Activated effector memory CD4-positive, alpha-beta T cell treated with Interleukin-2 at 50 U/mL for 16 hours (primary cell): ENCODE measurements at places on chromosomes 7 and 10.

DNA sequence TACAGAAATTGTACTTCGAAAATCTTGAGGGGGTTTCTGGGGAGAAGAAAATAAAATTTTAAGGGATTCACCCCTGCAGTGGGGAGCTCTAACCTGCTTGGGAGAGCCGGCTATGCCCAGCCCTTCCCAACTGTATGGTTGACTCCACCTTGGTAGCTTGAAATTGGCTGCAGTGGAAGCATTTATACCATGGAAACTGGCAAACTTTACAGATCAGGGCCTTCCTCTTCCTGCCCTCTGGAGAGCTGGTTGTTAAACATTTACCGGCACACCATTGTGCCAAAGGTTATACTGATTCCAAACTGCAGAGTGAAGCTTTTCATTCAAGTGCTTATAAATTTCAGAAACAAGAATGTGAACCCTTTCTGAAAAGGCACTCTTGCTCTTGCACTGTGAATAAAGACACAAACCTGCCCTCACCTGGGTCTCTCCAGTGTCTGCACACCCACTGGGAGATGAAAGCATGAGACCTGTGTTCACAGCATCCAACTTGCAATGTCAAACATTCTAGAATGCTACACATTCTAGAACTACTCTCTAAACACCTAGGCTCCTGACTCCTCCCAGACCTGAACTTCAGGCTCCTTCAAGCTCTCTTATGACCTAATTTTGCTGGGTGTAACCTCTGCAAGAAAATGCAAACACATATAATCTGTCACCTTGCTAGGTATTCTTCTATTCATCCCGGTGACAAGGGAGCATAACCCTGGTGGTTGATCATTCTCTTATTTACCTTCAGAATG is 44.7 kb downstream of the ABLIM1 start:
- no peak for DNase-seq

DNA sequence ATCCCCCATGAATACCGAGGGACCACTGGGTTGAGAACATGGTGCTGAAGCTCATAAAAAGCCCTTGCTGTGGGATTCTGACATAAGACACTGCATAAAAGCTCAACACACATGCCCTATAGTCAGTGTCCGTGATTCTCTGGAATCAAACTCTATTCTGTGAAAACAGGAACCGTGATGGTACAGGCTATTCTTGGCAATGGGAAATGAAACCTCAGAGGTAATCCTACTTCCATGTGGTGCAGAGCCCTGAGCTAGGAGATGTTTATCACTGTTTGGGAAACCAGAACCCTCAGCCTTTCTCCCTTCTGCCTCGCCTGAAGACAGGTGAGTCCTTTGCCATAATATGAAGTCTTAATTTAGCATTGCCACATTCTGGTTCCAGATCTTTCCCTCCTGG is 80.8 kb upstream of the PRSS1 start:
- DNase-seq = no peak

GRCh38 chr10:43214956-43215561 is 51.8 kb downstream of the RASGEF1A start:
- DNase-seq = no peak

DNA sequence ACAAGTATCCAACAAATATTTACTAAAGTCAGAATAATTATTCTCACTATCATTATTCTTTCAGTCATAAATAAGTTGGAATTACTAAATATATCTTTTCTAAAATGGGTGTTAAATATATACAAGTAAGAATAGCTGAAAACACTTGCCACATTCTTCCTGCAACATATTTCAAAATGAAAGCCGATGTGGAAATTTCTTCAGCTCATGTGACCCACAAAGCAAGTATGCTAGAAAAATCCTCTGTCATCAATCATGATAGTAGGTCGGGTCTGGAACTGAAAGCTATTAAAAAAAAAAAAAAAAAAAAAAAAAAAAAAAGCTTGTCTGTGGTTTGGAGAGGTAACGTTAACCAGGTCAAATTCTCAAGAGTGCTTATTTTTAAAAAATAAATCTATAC is 344.7 kb downstream of the NEBL start:
- DNase-seq = no peak

- DNase-seq = no peak
Measured at GRCh38 chr10:26378861-26379294, 59.3 kb upstream of the APBB1IP start.

DNA sequence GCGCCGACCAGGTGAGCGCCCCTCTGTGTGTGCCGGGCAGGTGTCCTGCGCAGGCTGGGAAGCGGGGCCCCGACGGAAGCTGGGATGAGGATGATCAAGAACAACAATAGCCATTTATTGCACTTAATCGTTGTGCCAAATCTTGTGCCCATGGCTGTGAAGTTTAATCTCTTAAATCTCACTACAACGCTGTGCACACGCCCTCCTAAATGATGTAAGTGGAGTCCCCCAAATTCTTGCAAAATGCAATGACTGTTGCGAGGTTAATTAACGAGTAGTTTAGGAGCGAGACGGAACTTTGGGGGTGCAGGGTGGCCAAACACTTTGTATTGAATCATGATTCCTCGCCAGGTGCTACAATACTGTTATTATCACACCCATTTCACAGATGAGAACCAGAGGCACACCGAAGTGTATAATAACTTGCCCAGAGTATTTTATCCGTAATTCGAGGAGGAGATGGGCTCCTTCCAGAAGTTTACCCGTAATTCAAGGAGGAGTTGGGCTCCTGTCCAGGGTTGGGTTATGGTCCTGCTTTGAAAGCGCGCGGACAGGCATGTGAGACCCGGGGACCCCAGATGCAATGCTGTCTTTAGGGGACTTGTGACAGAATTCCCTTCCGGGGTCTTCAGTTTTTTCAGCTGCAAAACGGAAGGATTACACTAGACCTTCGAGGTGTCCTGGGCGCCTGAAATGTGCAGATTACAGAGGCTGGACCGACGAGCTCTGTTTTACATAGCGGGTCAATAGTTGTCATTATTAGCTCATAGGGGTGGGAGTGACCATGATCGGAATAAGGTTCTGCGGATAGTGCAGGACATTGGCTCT is 1.0 kb downstream of the FFAR4 start:
- no peak for DNase-seq

- no peak for DNase-seq
Measured at GRCh38 chr7:96708872-96709271, 774 bp downstream of the SEM1 start.

- no peak for DNase-seq
Measured at GRCh38 chr7:113076703-113077102, 9.9 kb downstream of the GPR85 start.

- no peak for DNase-seq
Measured at GRCh38 chr7:51430480-51431086, 114.0 kb upstream of the COBL start.

- DNase-seq = no peak
Measured at GRCh38 chr10:38146579-38147333, 52.6 kb downstream of the ZNF37A start.

GRCh38 chr7:111159426-111159825 is 68.5 kb downstream of the LRRN3 start:
- no peak for DNase-seq

- no peak for DNase-seq
Measured at GRCh38 chr7:135714534-135715009, 13.4 kb downstream of the SLC13A4 start.

DNA sequence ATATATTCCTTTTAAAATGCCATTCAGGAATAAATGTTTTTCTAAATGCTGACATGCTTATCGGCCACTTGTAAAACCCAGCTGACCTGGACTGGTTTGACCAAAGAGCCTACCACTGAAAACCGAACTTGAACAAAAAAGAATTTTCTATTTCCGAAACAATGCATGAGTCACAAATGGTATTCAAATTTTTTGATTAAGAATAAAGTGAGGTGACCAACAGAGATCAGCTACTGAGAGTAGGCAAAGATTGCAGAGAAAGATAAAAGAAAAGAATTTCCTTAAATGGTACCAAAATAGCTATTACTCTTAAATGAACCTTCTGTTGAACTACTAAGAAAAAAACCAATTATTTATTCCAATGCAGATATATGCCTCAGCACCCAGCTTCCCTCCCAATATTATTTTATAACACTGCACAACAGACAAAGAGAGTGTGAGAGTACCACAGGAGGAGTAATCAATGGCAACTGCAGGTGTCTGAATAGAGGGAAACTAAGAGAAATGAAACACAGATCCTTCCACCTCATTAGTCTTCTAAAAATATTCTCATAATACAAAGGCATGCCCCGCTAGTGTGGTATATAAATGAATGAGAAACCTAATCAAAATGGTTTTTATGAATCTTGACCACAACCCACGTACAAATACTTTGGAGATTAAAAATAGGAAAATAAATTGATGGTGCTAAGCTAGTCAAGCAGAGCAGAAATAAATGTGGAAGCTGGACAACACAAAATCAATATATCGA is 20.1 kb downstream of the OSBPL3 start:
- no peak for DNase-seq

GRCh38 chr10:100033766-100034418 is 24.1 kb upstream of the DNMBP start:
- DNase-seq = no peak

DNA sequence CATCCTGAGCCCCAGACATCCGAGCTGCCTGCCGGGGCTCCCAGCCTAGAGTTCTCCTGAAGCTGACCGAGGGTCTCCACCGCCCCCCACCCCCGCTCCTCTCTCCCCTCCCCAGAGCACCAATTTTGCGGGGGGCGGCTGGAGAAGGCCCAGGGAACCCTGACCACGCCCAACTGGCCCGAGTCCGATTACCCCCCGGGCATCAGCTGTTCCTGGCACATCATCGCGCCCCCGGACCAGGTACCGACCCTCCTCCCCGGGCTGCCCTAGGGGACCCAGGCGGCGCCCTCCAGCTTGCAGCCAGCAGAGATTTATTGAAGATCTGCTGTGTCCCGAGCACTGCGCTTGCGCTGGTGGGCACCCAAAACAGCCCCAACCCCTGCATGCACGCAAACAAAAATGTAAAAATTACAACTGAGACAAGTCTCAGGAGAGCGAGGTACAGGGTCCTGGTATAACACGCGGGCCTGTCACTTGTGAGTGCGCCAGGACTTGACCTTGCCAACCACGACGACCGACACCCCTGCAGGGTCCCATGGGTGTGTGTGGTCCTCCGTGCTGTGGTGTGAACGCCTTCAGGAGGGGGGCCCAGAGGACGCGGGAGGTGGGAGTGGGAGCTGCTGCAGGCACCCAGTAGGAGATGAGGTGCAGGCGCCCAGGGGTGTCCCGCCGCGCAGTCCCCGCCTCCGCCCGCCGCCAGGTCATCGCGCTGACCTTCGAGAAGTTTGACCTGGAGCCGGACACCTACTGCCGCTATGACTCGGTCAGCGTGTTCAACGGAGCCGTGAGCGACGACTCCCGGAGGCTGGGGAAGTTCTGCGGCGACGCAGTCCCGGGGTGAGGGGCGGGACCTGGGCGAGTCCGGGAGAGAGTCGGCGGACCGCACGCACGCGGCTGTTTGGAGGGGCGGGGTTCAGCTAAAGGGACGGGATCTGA is 3.1 kb downstream of the PCOLCE start:
- peak; percentile 27 for DNase-seq

GRCh38 chr7:36044101-36044892 is 108.8 kb upstream of the EEPD1 start:
- DNase-seq = no peak

DNA sequence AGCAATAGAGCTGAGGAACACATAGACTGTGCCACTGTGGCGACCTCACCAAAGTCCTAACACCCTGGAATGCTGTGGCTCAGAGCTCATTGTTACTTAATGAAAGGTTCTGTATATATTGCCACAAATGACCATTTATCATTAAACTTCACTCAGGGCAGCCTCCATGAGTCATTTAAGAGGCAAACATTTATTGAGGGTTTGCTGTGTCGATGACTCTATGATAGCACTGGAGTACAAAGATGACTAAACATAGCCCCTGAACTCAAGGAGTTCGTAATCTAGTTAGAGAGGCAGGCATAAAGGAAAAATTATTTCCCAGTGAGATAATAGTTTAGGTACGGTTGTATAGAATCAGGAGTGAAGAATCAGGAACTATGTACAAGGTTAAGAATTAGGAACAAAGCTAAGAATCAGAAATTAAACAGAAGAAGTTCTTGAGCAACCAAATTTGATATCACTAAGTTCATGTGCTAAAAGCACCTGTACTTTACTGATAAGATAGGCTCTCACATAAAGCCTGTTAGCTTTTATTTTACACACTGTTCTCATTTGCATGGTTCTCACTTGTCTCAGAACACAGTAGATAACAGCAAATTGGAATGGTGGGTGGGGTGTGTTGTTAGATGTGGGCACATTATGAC is 7.9 kb downstream of the ENTPD7 start:
- no peak for DNase-seq

GRCh38 chr7:100396421-100396982 is 23.2 kb downstream of the PILRA start:
- DNase-seq = no peak

DNA sequence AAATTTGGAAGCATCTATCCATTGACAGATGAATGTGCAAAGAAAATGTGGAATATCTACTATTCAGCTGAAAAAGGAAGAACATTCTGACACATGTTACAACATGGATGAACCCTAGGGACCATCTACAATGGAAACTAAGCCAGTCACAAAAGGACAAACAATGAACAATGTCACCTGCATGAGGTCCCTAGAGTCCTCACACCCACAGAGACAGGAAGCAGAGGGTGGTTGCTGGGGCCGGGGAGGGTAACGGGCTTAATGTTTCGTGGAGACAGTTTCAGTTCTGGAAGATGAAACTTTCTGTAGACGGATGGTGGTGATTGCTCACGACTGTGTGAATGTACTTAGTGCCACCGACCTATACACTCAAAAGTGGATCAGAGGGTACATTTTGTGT is 282.9 kb downstream of the ADARB2 start:
- DNase-seq = no peak

DNA sequence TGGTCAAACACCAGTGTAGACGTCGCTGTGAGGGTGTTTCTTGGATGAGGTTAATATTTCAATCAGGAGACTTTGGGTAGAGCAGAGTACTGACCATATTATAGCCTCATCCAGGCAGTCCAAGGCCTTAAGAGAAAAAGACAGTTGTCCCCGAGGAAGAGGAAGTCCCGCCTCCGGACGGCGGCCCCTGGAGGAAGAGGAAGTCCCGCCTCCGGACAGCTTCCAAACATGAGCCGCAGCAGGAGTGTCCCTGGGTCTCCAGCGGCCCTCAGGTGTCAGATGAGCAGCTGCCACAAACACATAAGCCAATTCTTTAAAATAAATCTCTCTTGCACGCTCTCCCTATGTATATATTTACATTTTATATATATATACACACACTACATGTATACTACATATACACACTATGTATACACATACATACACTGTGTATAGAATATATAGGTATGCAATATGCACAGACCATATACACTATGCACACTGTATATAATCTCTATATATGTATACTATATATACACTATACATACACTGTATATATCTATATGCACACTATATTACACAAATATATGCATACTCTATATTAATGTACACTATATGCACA is 37.5 kb downstream of the PWWP2B start:
- DNase-seq = peak; percentile 51

DNA sequence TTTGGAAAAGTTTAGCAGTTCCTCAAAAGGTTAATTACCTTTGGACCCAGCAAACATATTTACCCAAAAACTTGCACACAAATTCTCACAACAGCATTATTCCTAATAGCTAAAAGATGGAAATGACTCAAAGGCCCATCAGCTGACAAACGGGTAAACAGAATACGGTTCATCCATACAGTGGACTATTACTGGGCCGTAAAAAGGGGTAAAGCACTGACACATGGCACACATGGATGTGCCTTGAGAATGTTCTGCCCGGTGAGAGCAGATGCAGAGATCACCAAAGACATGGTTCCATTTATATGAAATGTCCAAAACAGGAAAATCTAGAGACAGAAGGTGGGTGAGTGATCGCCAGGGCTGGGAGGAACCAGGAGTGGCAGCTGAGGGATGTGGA is 95.2 kb upstream of the DNAJB6 start:
- no peak for DNase-seq

GRCh38 chr7:129635300-129636029 is 23.9 kb downstream of the NRF1 start:
- DNase-seq = peak; percentile 32
